ENCODE measurements at places on chromosomes 5 and 9.
A peak's percentile ranks its signal among the peaks of the same experiment; 100 is the strongest.

- no peak for DNase-seq
Observed at GRCh38 chr5:126755593-126755992, 21.3 kb upstream of the LMNB1 start.

GRCh38 chr9:36268007-36268427, 9.8 kb upstream of the GNE start:
- DNase-seq = no peak

DNA sequence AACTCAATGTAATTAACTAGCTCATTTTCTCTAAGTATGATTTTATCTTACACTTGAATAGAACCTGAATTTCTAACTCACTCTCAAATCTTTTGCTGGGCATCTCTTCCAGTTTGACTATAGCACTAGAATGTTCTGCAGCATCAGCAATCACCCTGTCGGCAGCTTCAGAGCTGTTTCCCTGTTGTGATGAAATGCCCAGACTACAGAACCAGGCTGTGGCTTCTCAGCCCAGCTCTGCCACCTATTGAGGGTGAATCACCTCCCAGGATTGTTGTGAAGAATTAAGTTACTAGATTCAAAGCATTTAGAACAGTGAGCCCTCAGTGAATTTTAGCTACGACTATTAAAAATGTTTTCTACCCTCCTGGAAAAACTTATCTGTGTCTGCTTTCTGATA, 90.4 kb upstream of the ANKRD55 start:
- DNase-seq = no peak

- DNase-seq = no peak
Observed at GRCh38 chr9:89639367-89639795, 34.6 kb downstream of the GADD45G start.

- peak; percentile 14 for DNase-seq
Observed at GRCh38 chr5:66633754-66634153, 37.6 kb downstream of the MAST4 start.

- peak; percentile 41 for DNase-seq
Observed at GRCh38 chr9:74951725-74952151, 974 bp downstream of the C9orf40 start.

DNA sequence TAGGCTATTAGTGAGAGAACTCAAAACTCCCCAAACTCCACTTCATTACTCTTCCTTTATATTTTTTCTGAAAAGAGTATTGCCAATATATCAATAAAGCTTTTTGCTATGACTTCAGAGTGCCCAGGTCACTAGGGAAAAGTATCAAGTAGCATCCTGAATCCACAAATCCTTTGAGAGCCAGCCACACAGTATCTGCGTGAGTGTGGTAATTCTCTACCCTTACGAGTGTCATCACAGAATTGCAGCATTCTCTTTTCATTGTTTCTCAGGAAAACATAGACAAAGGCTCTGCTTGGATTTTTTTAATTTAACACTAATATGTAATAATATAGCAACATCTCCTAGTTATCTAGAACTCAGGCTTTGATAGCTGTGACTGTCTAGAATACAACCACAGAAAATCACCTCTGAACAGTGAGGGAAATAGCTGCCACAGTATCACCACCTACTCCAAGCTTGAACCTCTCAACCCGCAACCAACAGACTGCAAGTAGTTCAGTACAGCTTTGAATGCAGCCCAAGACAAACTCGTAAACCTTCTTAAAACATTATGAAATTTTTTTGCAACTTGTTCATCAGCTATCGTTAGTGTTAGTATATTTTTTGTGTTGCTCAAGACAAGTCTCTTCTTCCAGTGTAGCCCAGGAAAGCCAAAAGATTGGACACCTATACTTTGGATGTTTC, 79.3 kb upstream of the CCDC152 start:
- no peak for DNase-seq

- DNase-seq = no peak
Observed at GRCh38 chr5:100708645-100709171, 173.5 kb downstream of the FAM174A start.

DNA sequence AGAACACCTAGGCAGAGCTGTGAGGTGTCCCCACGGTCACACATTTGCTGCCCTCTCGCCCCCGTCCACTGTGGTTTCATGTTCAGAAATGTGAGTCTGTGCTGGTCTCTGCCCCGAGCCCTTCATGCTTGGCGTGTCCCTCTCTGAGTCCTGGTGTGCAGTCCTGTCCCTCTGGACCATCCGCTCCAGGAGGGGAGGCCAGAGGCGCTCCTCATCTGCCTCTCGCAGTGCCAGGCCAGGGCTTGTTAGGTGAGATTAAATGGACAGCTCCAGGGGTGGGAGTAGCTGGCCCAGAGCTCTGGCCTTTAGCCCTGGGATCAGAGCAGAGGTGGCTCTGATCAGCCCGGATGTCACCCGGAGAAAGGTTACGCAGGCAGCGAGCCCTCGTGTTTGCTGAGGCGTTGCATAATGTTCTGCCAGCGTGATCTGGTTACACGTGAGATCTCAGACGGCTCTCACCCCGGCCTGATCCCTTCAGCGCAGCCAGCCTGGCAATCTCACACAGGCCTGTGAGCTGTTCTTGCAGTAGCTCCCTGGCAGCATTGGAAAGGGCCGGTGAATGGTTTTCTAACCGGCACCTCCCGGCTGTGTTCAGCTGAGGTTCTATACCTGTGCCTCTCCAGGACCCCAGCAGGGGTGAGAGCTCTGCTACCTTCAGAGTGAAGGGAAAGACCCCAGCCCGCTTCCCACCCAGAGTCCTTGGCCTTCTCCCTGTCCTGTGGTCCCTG, 24.5 kb downstream of the PTGES2 start:
- DNase-seq = no peak

DNA sequence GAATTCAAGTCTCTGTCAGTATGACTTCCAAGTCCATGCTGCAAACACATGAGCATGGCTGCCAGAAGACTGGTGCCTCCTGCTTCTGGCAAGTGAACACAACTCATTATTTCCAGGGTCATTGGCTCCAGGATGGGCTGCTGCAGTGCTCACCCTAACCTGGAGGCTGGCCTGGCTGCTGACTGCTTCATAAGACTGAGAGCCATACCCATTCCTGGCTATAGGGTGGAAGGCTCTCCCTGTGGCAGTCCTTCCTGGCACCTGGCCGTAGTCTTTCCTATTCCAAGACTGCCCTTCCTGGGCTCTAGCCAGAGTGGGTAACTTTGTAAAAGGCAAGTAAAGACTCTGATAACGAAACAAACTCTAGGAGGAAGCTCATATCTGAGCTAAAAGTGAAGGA, 51.2 kb downstream of the CXXC5 start:
- no peak for DNase-seq

DNA sequence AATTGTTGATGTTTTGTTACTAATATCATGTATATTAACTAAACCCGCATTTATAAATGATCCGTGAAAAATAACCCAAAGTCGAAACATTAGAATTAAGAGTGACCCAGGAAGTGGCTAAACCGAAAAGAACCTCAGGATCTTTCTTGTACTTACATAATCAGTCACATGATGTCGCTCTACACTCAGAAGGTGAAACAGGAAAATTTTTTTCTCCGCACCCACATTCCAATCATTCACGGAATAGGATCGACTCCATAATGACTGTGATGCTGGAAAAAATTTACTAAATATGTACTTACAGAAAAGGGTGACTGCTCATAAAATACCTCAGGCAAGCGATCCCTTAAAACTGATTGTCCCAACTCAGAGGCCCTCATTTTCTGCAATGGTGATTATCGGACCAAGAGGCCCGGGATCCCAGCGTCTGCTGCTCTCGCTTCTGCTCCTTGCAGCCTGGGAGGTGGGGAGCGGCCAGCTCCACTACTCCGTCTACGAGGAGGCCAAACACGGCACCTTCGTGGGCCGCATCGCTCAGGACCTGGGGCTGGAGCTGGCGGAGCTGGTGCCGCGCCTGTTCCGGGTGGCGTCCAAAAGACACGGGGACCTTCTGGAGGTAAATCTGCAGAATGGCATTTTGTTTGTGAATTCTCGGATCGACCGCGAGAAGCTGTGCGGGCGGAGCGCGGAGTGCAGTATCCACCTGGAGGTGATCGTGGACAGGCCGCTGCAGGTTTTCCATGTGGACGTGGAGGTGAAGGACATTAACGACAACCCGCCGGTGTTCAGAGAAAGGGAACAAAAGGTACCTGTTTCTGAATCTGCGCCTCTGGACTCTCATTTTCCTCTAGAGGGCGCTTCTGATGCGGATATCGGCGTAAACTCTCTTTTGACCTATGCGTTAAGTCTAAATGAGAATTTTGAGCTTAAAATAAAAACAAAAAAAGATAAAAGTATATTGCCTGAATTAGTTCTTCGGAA, at the start of gene PCDHA12:
Gene PCDHA12 (plus strand): TSS at position 224 of the 981 bp plus-strand sequence. CDS start 165 bp downstream, at position 389.
- no peak for DNase-seq

DNA sequence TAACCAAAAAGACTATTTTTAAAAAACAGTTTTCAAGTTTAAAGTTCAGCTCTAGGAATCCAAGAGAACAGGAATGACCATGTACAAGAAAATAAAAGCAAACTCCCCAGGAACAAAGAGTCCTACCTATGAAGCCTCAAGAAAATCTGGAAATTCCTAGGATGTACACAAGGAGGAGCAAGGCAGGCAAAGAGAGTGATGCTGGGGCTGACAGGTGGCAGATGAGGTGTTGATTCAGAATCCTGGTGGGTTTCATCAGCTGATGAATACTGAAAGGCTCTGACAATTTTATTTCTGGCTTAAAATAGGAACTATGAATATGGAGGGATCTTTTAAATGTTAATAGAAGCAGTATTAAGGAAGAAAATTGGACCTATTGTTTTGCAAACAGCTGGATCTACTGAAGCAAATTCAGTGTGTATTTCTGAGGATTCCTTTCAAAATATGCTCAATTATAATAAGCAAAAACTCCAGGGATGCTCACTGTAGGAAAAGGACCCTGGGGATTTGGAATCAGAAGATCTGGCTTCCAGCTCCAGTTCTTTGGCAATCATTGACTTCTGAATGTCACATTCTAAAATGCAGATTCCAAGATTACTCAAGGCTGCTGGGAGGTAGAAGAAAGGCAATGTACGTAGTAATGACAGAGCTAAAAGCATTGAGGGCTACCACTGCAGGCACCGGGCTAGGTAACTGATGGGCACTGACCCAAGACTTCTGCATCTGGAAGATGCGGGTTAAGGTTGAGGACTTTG, 28.0 kb upstream of the SH3RF2 start:
- no peak for DNase-seq

GRCh38 chr5:109655841-109656240, 33.9 kb upstream of the MAN2A1 start:
- DNase-seq = no peak

DNA sequence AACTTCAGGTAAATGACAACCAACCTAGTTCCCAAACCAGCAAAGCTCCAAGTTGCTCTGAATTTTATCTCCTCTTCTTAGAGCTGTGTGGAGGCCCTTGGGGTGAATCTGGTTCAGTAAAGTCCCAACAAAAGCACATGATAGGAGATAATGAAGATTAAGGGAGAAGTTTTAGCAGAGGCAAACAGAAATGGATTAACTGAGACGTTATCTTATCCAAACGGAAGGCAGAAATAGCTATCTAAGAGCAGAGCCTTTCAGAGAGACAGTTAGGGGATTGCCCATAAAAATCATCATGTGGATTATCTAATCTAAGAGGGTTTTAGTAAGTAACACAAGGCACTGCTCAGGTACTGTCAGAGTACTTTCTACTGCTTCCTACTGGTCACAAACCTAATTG, 183.9 kb upstream of the ZNF618 start:
- DNase-seq = no peak

GRCh38 chr5:33282696-33283095, 158.1 kb upstream of the TARS1 start:
- no peak for DNase-seq

DNA sequence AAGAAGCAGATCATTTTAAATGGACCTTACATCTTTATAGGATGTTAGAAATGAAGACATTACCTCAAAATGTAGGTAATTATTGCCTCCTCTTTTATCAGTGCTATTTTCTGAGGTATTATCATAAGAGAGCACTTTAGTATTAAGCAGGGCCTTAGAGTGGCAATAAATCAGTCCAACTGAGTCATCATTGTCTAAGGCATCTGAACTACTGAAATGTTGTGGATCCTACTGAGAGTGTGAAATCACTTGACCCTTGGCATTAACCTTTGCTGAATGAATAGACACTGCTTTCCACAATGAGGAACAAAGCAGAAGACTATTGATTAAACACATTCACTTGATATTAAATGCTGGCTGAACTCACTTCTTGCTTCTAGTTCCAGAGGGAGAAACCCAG, 224.6 kb upstream of the ARRDC3 start:
- no peak for DNase-seq

DNA sequence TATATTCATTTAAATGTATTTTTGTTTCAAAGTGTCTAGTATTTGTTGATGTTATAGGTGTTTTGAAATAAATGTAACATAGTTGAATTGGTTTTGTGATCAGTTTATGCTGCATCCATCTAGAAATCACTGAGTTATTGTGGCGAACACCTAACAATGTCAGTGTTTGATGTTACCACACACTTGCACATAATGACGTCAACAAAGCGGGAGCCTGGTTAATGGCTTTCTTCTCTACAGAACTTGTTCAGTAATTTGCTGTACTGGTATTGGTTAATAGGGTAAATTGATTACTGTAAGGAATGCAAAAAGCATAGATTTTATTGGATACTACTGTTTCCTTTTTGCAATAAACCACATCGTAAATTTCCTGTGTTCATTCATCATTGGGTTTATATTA, 133.0 kb downstream of the ATG10 start:
- DNase-seq = no peak

GRCh38 chr9:96758845-96759673, 18.8 kb downstream of the ZNF510 start:
- DNase-seq = no peak

GRCh38 chr5:178279723-178280438, 47.3 kb upstream of the PHYKPL start:
- DNase-seq = peak; percentile 78

GRCh38 chr9:134992755-134993124, 75.0 kb upstream of the FCN1 start:
- DNase-seq = peak; percentile 60

DNA sequence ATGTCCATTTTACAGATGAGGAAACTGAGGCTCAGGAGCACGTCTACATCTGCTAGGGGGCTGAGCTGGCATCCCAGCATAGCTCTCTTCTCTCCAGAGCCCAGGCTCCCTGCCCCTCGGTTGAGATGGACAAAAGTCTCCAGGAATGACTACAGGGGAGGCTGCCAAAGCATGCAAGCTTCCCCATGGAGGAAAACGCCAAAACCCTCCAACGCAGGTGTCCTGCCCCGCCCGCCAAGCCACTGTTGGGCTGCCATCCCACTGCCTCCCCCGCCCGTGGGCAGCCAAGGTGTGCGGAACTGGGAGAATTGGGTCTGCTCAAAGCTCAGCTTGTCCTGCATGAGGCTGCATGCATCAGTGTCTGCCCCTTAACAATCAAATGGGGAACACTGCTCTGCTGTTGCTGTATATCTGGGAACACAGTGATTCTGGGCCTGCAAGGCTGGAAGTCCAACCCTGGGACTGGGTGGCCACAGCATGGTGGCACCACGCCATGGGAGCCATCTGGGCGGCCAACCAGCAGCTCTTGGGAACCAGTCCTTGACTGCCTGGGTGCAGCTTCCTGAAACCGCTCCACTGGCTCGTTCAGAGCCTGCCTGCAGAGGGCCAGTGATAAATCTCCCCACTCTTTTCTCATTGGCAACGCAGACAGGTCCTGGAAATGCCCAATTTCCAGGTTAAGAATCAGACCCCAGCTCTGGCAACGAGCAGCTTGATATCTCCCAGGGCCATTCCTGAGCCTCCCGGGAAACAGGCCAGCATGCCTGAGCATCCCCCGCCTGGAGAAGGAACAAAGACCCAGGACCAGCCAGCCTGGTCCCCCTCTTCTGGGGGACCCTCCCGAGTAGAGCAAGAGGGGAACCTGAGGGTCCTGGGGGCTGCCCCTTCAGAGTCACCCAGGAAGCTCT, 3.5 kb downstream of the RALGDS start:
- DNase-seq = no peak

Data from renal pelvis (tissue), 12 donors.